ENCODE measurements at places on chromosomes 6 and 20. TPM values are rescaled to one million over a fixed set of nuclear protein-coding genes. Genes with fewer than 3 reads are reported as not detected.

The JPH2 gene
- 16.4 TPM for total RNA-seq

The FGD2 gene
- 11.5 TPM for total RNA-seq

The SH3BGRL2 gene
- total RNA-seq = 50.9 TPM

The FOXS1 gene
- total RNA-seq = not detected

The PDE10A gene
- total RNA-seq = 12.6 TPM
